Neural progenitor cell (in vitro differentiated cells): ENCODE measurements at places on chromosomes 13 and 19.

DNA sequence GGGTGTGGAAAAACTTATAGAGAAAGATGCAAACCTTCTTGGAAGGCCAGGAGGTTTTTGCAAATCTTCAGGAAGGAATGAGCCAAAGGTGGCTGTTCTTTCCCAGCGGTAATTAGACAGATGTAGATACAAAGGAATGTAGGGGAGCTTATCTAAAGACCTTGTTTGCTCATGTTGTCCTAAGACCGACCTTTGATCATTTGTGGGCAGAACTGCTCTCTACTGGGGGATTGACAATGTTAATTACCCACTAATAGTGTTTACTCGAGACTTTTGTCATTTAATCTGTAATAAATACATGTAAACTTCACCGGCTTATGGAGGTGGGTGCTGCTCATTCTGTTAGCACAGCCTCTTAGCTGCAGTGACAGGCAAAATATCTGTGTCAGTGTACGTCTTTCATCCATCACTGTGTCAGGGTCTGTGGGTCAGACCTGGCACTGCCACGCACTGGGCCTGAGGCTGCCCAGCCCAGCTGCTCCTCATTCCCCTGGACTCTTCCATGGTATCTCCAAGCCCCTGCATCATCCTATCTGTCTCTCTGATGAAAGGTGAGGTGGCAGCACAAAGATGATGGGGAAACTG is 68.3 kb downstream of the ZNF431 start:
- DNase-seq, result no peak

DNA sequence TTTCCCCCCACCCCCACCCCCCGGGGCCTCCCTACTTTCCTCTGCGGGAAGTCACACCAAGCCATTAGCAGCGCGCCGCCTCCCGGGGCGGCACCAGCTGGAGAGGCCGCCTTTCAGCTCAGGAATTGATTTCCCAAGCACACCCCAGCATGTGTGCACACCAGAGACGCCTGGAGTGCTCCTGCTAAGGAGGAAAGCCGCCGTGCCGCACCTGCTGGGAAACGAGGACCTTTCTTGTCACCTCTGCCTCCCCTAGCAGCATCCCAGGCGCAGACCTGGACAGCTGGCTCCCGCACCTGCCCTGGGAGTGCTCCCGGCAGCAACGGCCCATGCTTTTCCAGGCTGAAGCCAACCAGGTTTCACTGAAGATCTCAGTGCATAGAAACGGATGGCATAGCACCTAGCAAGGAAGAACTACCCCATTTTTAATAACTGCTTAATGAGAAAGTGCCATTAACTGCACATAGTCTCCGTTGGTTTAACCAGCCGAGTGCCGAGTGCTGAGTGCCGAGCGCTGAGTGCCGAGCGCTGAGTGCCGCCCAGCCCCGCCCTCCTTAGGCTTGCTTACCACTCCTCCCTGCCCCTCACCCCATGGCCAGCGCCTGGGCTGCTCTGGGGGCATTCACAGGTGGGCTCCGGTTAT is 165.0 kb downstream of the USP12 start:
- peak; percentile 43 for DNase-seq

DNA sequence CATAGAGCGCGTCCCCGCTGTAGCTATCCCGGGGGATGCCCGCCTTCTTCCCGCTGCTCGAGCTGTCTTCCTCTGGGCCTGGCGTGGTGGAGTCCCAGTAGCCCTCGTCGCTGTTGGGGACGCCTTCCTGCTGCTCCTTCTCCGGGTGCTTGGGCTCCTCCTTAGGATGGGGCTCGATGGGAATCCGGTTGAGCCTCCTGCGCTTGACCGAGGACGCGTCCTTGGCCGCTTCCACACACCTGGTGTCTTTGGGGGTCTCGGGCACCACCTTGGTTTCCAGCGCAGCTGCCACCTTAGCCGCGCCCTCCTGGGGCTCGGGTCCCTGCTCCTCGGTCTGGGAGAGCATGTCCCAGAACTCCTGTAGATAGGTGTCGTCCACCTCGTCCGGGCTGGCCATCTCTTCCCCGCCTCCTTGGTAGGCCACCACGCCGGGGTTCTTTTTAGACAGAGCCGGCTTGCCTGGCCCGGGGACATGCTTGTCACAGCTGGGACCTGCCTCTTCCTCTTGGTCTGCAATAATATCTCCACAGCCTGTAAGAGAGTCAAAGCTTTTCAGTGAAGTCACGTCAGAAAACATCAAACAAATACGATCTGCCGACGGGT is 2.0 kb downstream of the AMER2 start:
- no peak for DNase-seq

GRCh38 chr13:114090476-114090875 is 41.9 kb downstream of the RASA3 start:
- DNase-seq, result no peak

DNA sequence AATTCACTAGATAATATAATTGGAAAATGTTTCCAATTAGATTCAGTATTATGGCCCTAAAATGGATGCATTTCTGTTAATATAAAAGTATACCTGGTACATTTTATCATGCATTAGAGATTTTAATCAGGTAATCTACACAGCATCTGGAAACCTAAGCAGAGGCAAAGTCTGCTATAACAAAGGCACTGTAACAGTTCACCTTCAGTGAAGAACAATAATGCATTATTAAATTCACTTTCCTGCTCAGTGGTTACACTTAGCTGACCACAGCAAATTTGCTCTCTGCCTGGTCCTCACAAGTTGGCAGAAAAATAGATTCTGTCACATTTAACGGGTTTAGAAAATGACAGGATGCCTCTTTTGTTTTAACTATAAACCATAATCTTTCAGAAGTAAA is 326.9 kb downstream of the DACH1 start:
- no peak for DNase-seq

DNA sequence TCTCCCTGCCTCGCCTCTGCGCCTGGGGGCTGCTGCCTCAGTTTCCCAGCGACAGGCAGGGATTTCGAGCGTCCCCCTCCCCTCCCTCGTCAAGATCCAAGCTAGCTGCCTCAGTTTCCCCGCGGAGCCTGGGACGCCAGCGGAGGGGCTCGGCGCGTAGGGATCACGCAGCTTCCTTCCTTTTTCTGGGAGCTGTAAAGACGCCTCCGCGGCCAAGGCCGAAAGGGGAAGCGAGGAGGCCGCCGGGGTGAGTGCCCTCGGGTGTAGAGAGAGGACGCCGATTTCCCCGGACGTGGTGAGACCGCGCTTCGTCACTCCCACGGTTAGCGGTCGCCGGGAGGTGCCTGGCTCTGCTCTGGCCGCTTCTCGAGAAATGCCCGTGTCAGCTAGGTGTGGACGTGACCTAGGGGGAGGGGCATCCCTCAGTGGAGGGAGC is 722 bp upstream of the ICAM1 start:
- DNase-seq, result peak; percentile 20

GRCh38 chr19:47427241-47428176 is 8.2 kb upstream of the MEIS3 start:
- DNase-seq, result peak; percentile 87
